Suppressor macrophage treated with lipopolysaccharide for 1 hour (primary cell): ENCODE measurements at places on chromosomes 7 and 10.

GRCh38 chr7:71612911-71613310 is 481.0 kb downstream of the GALNT17 start:
- DNase-seq: no peak

- no peak for DNase-seq
Measured at GRCh38 chr10:8069627-8070026, 15.1 kb downstream of the GATA3 start.

- DNase-seq: no peak
Measured at GRCh38 chr7:26546508-26547053, 254.9 kb downstream of the SNX10 start.

DNA sequence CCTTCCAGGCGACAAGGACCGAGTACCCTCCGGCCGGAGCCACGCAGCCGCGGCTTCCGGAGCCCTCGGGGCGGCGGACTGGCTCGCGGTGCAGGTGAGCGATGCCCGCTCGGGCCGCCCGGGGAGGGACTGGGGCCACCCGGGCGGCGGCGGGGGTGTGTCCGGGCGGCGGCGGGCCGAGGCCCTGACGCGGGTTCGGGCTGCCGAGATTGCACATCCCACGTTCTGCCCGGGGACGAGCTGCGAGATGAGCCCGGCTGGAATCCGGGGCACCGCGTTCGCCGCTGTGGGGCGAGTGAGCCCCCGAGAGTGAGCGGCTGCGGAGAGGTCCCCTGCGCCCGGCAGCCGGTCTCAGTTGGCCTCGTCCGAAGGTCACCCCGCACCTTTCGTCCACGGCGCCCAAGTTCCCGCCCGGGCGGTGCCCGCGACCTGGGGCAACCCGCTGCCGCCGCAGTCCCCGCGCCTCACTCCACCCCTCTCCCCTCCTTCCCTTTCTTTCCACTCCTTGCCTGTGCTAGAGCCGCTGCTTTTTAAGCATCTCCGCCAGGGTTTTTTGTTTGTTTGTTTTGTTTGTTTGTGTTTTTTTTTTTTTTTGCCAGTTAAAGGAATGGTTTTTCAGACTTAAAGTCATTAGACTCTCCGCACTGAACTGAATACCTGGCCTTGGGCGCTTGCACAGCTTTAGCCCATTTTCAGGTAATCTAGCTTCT is 515 bp downstream of the RALA start:
- peak; percentile 44 for DNase-seq

DNA sequence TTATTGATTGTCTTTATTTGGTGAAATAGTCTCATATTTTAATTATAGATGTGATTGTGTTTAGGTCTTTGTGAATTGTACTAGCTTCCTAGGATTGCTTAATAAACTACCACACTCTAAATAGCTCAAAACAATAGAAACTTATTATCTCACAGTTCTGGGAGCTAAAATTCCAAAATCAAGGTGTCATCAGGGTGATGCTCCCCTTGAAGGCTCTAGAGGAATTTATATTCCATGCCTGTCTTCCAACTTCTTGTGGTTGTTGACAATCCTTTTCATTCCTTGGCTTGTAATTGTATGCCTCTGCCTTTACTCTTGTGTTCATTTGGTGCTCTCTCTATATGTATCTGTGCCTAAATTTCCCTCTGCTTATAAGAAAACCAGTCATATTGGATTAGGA is 155.3 kb upstream of the AKR1E2 start:
- no peak for DNase-seq

DNA sequence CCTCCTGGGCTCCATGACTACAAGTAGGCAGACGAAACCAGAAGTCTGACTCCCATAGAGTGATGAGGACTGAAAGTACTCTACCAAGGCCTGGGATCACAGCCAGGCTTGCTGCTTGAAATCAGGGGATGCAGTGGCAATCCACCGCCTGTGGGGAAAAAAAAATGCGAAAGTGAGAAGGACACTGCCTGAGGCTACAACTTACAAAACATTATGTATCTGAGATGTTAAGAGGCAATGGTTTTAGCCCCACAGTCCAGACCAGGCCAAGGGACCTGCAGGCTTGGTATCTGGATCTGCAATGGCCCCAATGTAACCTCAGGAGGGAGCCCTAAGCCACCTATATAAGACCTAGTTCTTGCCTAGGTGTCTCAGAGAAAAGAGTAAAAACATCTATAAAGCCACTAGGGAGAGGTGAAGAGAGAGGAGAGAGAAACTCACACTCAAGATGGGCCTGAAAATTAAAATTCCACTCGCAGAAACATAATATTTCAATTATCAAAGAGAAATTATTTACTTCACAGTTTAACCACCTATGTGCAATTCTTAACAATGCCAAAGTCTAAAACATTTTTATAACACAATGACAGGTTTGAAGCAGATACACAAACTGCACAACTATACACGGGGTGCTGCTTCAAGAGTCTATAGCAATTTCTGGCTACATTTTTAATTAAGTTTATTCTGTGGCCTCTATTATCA is 13.9 kb downstream of the DNAJC1 start:
- DNase-seq: no peak

GRCh38 chr7:121002-121785 is 71.2 kb upstream of the FAM20C start:
- no peak for DNase-seq

DNA sequence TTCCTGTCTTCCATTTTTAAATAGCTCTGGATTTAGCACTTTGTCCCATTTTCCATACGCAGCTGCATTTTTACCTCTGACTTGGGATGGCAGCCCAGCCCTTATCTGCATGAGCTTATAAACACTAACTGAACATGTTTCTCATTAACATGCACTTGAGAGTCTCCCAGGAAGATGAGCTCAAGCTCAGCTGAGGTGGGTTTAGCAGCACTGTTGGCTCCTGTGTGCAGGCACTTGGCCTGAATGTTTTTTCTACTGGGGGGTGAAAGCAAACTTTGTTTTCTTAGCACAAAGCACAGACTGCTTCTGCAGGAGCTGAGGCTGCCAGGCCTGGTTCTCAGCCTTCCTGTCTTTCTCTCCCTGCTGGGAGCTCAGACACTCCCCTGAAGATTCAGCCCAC is 1093.6 kb upstream of the AUTS2 start:
- no peak for DNase-seq

GRCh38 chr7:31336202-31337001 is 4.1 kb downstream of the NEUROD6 start:
- DNase-seq: no peak

- no peak for DNase-seq
Measured at GRCh38 chr7:97512441-97513207, 219.3 kb upstream of the TAC1 start.

DNA sequence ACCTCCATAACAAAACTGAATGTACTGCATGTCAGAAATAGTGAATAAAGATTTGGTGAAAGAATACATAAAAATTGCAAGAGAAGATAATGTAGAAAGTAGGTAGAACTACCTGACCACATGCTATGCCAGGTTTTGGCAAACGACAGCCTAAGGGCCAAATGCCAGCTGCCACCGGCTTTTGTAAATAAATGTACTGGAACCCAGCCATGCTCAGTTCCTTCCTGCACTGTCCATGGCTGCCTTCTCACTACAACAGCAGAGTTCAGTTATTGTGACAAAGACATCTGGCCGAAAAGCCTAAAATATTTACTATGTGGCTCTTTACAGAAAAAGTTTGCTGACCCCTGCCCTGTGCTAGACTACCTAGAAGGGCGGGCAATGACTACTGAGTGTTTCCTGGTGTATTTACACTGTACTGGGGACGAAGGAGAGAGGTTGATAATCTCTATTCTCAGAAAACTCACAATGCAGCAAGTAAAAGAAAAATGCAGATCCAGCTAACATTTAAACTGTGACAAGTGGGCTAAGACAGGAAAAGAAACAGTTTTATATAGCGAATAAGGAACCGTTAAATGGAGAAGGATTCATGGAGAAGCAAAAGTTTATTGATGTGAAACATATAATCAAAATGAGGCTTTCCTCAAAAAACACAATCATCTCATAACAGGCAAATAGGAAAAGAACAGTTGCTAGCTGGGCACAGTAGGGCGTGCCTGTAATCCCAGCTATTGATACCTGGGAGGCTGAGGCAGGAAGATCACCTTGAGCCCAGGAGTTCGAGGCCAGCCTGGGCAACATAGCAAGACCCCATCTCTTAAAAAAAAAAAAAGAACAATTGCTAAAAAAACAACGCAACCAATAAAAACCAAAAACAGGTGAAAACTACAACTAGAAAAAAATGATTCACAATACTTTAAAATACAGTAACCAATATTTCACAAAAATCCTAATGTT is 13.7 kb downstream of the KIN start:
- no peak for DNase-seq

DNA sequence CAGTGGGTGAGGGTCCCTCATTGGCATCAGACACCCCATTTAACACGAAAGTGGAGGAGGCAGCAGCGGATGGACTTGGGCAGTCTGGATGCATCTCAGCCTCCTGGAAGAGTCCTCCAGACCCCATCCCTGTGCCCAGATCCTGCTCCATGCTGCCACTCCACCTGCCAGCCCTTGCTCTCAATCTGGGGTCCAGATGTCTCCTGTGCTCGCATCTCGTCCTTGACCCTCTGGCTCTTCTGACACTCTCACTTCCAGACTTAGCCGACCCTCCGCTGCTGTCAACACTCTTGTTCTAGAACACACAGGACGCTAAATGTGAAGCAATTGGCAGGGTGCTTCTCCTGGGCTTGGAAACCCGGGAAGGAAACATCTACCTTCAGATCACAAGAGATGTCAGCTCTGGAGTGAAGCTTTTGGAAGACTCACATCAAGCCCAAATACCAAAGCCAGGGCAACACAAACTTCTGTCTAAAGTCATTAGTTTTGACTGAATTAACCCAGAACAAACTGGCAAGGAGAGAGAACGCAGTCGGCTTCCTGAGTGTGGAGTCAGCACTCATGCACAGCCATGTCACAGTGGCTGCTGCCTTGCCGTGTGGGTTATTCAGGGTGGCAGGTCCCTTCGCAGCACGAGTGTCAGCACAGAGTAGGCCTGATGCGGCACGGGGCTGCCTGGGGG is 379.1 kb downstream of the TCERG1L start:
- no peak for DNase-seq
